Stimulated activated CD8-positive, alpha-beta memory T cell treated with anti-CD3 and anti-CD28 coated beads, Interleukin-4, amount 100 ng/mL, for 4 hours (primary cell): ENCODE measurements at places on chromosomes 3 and 15.

GRCh38 chr3:197009532-197010019 is 20.0 kb downstream of the MELTF start:
- no peak for DNase-seq

DNA sequence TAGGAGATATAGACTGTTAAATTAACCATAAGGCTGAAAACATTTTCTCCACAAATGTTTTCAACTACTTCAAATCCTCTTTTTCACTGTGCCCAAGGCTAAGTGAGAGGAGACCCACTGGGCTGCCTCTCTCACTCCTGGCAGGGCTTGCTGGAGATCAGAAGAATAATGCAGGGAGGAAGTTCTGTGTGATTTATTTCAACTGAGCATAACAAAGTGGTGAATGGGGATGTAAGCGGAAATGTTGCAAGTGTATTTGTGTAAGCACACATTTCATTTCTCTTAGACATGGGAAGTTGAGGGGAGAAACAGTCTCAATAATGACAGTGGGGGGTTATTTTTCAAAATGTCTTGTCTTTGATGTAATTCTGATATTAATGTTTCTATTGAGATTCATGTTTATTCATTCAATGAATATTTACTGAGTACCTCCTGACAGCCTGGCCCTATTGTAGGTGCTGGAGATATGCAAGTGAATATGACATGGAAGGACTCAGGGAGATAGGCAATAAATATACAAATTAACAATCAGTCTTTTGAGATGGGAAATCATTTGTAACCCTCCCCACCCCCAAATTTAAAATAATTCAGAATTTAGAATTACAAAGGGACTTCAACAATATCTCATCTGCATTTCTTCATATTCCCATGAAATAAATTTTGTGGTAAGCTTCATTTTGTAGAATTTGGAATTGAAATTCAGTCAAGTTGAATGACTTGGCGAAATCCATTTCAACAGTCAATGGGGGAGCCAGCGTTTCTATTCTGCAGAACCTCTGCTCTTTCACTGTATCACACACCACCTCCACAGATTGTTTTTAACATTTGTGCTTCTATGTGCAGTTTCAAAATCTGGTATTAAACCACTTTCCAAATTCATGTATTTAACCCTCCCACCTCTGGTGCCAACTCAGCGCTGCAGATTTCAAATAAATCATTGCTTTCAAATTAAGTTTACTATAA is 247.2 kb downstream of the SLC9A9 start:
- no peak for DNase-seq

DNA sequence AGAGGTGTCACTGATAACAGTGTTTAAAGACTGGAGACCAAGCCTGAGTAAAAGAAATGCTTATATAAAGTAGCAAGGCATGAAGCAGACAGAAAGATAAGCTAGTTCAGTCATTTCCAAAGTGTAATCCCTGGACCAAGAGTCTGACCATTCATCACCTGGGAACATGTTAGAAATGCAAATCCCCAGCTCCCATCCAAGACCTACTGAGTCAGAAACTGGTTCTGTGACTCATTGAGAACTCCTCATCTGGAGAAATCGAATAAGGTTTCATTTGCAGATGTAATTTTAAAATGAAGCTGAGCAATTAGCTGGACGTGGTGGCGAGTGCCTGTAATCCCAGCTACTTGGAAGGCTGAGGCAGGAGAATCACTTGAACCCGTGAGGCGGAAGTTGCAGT is 473.9 kb upstream of the UBE2E2 start:
- DNase-seq: no peak

GRCh38 chr15:77597804-77598453 is 34.8 kb downstream of the LINGO1 start:
- DNase-seq: no peak

DNA sequence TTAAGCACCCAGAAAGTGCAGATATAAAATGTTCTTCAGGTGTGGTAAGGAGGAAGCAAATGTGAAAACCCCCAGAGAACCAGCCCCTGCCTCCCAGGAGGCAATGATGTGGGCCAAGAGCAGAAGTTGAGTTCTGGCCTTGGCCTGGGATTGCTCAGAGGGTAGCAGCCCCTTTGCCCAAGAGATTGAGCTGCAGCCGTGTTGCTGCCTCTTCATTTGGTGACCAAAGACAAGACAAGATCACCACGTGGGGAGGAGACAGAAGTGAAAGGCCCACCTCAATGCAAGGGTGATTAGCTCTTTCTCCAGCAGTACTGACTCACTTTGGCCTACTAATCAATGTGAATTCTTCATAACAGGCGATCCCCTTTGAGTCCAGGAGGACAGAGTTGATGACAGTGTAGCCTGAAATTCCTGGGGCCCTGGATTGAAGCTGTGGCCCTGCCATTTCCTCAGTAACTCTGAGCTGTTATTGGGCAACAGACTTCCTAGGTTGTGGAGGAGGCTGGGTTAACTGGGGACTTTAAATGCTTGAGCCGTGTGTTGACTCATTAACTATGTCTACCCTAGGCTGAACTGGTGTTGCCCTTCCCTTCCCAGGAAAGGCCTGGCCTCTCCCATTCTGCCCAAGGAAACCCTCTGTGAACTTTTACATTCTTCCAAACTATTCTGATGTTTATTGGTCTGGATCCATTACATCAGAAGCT is 86.5 kb downstream of the ST6GAL1 start:
- no peak for DNase-seq

GRCh38 chr3:46705751-46706552 is 4.8 kb downstream of the TMIE start:
- no peak for DNase-seq

- no peak for DNase-seq
Observed at GRCh38 chr3:117666325-117666724, 956.7 kb downstream of the TUSC7 start.

DNA sequence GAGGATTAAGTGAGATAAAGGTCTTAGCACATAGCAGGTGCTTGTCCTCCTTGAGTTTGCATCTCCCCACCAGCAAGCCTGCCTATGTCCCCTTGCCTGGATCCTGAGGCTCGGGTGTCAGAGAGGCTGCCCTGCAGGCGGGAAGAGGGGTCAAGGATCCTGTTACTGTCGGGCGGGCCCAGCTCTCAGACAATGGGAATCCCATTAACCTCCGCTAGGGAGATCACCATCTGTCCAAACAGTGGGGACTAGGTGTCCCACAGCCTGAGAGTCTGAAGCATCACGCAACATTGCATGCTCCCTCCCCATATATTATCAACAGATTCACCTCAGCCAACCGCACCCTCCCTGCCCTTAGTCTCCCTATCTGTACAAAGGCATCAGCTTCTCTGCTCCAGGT is 151.4 kb downstream of the FBLN2 start:
- DNase-seq: no peak

GRCh38 chr3:195757827-195758226 is 37.0 kb downstream of the MUC20 start:
- no peak for DNase-seq

DNA sequence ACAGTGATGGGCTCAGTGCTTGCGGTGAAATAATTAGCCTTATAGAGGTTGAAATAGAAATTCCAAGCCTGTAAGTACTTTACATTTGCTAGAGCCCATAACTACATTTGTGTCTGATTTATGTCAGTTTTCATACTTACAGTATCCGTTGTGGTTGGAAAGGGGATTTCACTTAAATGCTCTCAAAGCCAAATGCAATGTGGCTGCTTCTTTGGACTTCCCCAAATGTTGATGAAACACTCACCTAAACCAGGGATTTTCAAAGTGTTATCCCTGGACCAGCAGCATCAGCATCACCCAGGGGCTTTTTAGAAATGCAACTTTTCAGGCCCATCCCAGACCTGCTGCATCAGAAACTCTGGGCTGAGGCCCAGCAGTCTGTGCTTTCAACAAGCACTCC is 378.7 kb downstream of the MCTP2 start:
- no peak for DNase-seq

GRCh38 chr3:156542101-156543042 is 12.5 kb downstream of the SSR3 start:
- no peak for DNase-seq

- DNase-seq: no peak
Observed at GRCh38 chr3:89851974-89852621, 744.7 kb downstream of the EPHA3 start.

- DNase-seq: no peak
Observed at GRCh38 chr15:77099741-77100463, 29.0 kb upstream of the TSPAN3 start.

GRCh38 chr3:142999881-143000280 is 1.5 kb upstream of the U2SURP start:
- DNase-seq: no peak

- DNase-seq: no peak
Observed at GRCh38 chr3:143885780-143886427, 37.6 kb upstream of the SLC9A9 start.

DNA sequence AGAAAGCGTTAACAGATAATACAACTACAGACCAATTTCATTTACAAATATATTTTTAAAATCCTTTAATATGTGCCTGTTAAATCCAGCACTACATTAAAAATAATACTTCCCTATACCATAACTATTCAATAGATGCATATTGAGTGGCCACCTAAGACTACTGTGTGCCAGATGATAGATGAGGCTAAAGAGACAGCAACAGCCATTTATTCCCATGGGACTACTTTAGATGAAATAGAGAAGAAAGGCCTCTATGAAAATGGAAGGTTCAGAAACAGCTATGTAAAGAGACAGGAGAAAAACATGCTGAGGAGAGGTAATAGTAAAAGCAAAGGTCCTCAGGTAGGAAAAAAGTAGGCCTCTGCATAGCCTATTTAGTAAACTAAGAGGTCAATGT is 358.1 kb downstream of the ULK4 start:
- no peak for DNase-seq

DNA sequence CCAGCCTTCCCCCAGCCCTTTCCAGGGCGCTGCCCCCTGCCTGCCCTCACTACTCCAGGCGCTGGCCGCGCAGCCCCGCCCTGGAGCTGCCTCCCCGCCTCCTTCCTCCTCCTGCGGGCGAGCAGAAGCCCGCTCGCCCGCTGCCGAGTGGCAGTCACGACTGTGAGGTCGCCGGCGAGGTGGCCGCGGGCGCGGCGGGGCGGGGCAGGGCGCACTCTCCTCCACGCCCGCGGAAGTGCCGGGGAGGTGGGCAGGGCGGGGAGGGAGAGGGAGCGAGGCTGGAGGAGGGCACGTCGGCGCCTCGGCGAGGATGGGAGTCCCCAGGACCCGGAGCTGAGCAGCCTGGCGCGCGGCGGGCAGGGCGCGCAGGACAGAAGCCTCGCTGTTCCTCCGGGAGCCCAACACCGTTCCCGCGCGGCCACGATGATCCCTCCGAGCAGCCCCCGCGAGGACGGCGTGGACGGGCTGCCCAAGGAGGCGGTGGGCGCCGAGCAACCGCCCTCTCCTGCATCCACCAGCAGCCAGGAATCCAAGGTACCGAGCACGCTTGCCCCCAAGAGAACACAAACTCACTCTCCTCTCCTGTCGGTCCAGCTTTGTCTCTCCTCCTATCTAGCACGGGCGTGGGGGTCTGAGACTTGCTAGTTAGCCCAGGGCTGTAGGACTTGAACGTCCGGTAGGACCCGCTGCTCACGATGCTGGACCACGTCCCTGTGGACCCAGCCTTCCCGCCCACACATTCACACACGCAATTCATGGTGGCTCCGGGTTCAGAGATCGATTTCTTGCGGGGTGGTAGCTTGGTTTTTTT is at the start of gene STAC:
STAC (plus strand) TSS at position 284 of the 811 bp plus-strand sequence; CDS start at position 424, 140 bp downstream.
- no peak for DNase-seq

DNA sequence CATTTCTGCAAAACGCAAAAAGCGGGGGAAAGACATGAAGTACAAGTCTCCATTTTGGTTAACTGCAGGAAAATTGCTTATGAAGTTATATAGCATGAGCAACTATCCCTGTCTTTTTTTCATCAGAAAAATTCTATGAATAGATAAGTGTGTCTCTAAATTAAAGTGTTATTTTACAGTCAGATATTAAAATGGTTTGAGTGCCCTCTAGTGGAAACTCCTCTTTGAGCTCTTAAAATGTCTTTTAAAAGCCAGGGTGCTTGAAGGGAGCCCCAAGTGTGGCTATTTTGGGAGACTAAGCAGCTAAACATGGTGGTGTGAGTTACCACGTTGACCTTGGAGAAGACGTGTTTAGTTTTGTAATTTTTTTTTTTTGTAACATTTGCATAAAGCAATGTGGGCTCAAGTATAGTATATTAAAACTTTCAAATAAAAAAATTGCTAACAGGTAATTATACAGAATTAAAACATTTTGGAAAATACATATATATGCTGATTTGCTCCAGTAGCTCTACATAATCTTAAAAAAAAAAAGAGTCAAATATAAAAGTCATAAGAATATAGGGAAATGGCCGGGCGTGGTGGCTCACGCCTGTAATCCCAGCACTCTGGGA is 77.2 kb downstream of the PPP2R3A start:
- DNase-seq: no peak

- DNase-seq: no peak
Observed at GRCh38 chr15:23073890-23074646, 34.7 kb upstream of the TUBGCP5 start.

GRCh38 chr15:73321496-73322450 is 47.0 kb downstream of the HCN4 start:
- no peak for DNase-seq

DNA sequence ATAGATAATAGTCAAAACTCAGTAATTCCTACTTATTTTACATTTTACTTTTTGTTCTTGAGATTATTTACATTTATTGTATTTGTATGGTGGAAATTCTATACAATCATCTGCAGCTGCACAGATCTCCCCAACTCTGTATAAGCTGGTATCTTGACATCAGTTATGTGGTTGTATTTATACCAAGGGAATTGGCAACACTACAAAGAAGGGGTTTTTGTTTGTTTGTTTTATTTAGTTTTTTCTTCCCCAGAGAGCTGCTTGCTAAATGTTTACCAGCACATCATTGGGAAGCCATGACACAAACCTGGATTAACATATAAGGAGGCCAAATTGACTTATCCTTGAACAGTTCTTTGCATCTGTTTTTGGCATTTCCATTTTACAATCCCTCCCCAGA is 389.2 kb upstream of the KCNMB2 start:
- no peak for DNase-seq

- DNase-seq: no peak
Observed at GRCh38 chr15:96115642-96116041, 214.9 kb upstream of the NR2F2 start.

- DNase-seq: no peak
Observed at GRCh38 chr3:21226086-21226485, 524.9 kb downstream of the ZNF385D start.

- DNase-seq: no peak
Observed at GRCh38 chr3:158244274-158244673, 134.4 kb downstream of the RSRC1 start.

DNA sequence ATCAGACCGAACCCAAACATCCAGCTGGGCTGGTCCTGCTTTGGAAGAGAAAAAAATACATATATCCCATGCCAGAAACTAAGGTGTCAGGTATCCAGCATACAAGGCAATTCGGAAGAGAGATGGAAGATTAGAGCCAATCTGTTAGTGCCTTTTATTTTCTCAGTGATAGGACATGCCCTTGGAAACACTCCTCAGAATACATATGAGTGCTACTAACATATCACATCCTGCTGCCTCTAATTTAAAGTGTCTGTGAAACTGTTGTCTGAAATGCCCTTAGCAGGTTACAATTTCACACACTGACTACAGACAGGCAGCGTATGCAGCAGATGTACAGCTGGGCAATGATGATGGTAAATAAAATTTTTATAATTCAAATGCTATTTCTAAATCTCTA is 78.9 kb downstream of the RBPMS2 start:
- no peak for DNase-seq
